GM13976 (cell line): ENCODE measurements at places on chromosomes 5 and 9.

DNA sequence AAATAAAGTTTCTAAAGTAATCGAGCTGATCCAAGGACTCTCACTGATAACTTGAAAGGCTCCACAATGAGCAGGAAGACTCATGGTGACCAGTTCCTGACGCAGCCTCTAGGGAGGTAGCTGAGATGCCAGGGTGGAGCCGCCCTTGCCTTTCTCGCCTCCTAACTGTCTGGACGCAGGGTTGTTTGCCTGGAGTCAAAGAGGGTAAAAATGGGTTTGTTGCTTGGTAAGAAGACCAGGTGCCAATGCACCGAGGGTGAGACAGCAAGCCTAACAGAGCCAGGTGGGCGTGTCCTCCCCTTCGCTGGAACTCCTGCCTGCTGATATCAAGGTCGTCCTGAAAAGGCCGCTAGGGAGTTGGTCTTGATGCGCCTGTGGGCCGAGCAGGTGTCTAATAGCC lies 48.6 kb upstream of the FCN1 start:
- no peak for DNase-seq

DNA sequence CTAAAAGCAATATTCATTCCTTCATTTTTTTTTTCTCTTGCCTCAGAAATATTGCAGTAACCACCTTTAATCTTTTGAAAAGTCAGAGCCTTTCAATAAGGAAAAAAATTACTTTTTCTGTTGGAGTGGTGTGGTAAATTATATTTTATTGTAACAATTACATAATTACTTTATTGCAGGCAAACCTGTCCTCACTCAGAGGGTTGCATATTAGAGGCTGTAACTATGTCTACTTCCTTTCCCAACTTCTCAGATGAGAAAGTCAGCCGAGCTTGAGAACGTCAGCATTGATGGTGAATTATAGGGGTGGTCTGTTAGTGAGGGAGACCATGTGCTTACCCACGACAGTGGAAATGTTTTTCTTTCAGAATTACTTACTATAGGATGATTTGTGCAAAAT lies 611.8 kb downstream of the KIF4B start:
- DNase-seq: no peak

- DNase-seq: no peak
Measured at GRCh38 chr5:148976569-148977381, 86.1 kb downstream of the SH3TC2 start.

GRCh38 chr5:135079099-135079681 lies 45.2 kb upstream of the PITX1 start:
- DNase-seq: no peak

DNA sequence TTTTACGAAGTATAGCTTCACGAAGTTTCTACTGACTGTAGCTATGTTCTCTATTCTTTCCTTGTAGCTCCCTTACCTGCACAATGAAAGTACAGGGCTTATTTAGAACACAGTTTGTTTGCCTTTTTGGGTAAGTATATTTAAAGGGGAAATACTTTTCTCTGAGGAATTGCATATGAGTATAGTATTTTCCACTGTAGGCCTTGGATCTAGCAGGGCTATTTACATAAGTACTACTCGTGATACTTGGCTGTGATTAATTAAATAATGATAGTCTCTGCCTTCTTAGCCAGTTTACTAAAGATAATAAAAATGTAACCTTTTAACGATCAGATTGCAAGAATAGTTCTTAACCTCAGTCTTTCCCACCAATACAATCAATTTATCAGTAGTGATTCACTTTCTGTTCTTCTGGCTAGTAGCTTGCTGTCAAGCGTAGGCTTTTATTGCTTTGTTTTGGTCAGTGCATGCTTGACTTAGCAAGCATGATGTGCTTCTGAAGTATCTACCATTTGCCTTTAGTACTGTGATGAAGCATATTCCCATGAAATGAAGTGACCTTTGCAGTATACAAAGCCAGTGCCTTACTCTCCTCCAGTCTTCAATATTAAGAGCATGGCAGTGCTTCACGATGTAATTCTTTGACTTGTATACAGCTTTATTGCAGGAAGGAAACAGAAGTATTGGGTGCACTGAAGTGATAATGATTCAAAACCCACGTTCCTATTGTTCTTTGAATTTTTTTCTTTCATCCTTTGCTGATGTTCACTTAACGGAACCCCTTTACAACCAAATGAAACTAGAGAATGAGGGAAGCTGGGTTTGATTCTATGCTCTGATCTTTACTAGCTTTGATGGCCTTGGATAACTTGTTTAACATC lies 64.2 kb downstream of the SLC44A1 start:
- no peak for DNase-seq

GRCh38 chr9:101028346-101029314 lies at the start of gene PLPPR1:
TSS of gene PLPPR1 (plus strand) at chr9:101028727.
- DNase-seq: peak; percentile 28
